T-helper 2 cell (primary cell): ENCODE measurements at places on chromosomes 3 and 15.

DNA sequence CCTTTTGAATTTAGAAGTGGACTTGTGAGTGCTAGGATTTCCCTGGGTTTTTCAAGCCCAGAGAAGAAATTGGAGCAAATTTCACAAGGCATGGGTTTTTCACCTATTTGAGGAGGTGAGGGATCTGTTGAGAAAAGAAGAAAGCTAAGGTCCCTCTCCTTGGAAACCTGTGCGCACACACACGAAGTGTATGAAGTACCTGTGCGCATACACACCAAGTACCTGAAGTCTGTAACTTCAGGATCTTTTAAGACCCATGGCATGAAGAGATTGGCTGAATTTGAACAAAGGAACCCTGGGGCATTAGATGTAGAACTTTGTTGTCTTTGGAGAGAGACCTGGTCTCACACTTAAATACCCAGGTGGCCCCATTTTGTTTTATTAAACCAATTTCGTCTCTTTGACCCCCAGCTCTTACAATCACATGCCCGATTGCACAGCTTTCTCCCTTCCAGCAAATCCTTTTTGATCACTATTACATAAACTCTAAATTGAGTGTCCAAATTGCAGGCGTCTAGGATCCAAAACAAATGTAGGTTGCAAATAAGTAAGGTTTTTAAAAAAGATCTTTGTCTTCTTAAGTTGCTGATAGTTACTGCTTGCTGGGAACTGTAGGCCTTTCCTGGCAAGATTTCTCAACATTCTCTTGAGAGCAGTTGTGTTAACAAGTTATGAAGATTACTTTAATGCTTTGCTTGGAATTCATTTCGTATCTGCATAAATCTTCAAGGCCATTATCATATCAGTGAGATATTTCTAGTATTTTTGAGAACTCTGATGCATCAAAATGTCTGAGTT, 64.3 kb downstream of the CMTM8 start:
- DNase-seq = no peak

DNA sequence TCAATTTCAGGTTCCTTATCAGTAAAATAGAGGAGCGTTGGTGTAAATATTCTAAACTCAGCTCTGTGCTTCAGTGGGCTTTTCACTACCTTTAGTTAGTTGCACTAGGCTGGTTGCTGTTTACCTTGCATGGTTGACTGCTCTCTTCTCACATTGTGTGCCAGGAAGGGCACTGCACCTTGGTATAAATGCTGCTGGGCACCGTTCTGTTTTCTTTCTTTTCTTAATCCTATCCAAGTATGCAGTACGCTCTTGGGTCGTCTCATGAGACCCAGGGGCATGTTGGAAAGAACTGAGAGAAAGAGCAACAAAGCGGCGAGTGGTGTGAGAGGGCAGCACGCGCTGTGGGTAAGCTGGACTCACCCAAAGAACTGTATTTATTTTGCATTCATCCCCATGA, 22.4 kb downstream of the KCNMB2 start:
- no peak for DNase-seq

DNA sequence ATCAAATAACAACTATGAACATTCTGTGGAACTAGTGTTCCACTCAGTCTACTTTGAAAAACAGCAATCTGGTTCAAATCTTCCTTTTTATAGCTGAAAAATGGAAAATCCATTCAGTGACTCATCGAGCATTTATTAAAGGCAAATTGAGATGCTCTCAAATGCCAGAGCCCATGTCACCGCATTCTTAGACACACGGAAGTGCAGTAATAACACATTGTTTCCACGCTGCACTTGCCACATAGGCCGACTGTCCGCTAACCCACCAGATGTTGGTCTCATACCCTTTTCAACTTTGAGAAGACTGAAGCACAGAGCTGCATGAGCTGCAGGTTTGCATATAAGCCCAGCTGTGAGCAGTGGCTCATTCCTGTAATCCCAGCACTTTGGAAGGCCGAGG, 95.9 kb downstream of the TMEM266 start:
- no peak for DNase-seq

GRCh38 chr3:78825118-78825857, 942.5 kb downstream of the ROBO1 start:
- no peak for DNase-seq

- DNase-seq = no peak
These were observed 738.8 kb upstream of the GOLIM4 start for GRCh38 chr3:168834558-168834957.

- DNase-seq = no peak
These were observed 35.1 kb downstream of the TMOD3 start for GRCh38 chr15:51864408-51865056.

DNA sequence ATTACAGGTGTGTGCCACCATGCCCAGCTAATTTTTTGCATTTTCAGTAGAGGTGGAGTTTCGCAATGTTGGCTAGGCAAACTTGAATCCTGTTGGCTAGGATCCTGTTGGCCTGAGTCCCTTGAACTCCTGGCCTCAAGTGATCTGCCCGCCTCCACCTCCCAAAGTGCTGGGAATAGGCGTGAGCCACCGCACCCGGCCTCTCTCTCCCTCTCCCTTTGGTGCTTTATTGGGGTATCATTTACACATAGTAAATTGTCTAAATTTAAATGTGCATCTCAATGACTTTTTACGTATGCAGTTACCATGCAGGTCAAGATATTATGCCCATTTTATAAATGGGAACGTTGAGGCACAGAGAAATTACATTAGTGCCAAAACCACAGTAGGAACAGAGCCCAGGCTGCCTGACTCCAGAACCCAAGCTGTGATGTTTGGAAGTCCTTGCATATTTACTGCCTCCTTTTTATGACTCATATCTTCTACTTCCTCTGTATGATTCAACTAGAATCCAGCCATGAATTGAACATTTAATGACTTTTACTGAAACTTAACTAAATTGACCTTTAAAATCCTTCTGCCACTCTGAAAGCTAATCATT, 34.0 kb upstream of the RPP14 start:
- no peak for DNase-seq

DNA sequence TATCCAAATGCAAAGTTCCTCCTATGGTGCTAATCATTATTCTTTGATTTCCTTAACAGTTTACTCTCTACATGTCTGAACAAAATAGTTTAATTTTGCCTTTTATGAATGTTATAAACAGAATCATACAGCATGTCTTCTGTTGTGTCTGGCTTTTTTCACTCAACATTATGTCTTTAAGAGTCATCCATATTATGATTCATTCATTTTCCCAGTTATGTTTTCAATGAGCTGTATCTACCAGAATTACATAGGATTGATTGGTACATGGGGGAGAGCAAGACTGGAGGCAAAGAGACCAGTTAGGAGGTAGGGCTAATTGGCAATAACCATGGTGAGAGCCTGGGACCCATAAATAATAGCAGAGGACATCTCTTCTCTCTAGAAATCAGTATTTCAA, 16.6 kb upstream of the RAP2B start:
- DNase-seq = no peak
